Activated CD8-positive, alpha-beta memory T cell treated with anti-CD3 and anti-CD28 coated beads, Interleukin-2, amount 10 ng/mL, durations not matched to agents 7 days and 5 days (primary cell): ENCODE measurements at places on chromosomes 12 and 14.

- no peak overlapping the region for H3K4me3 ChIP-seq
- H3K4me1 ChIP-seq, result peaks cover 4% of the 10 kb centered on the region
- H3K36me3 ChIP-seq, result peaks cover 2% of the 10 kb centered on the region
- no peak overlapping the region for H3K27ac ChIP-seq
Measured at GRCh38 chr14:22977684-22978486, 4.5 kb downstream of the AJUBA start.

DNA sequence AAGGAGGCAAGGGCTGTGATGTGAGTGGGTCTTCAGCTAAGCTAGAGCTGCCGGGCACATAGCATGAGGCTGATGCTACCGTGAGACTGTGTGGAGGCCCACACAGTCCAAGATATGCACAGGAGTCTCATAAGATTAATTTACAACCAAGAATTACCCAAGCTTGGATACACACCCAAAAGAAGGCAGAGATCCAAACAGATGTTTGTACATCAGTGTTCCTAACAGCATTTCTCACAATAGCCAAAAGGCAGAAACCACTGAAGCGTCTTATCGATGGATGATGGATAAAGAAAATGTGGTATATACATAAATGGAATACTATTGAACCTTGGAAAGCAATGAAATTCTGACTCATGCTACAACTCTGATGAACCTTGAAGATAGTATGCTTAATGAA is 40.8 kb upstream of the RIC8B start:
- H3K4me1 ChIP-seq, result no peaks in the 10 kb centered on the region
- DNase-seq, result no peak
- no peak overlapping the region for H3K27ac ChIP-seq

- peak overlapping the region; percentile 88 for H3K27ac ChIP-seq
- H3K4me1 ChIP-seq, result peaks cover 51% of the 10 kb centered on the region
- H3K4me3 ChIP-seq, result peak overlapping the region; percentile 98
- no peaks in the 10 kb centered on the region for H3K27me3 ChIP-seq
- peak; percentile 91 for DNase-seq
Measured at GRCh38 chr12:6869049-6870021, 2.0 kb downstream of the TPI1 start.

- peaks cover 2% of the 10 kb centered on the region for H3K27me3 ChIP-seq
- no peak overlapping the region for H3K4me3 ChIP-seq
- H3K4me1 ChIP-seq, result peaks cover 7% of the 10 kb centered on the region
- H3K27ac ChIP-seq, result no peak overlapping the region
- no peaks in the 10 kb centered on the region for H3K36me3 ChIP-seq
- DNase-seq, result peak; percentile 26
Measured at GRCh38 chr14:98958048-98958631, 313.9 kb downstream of the BCL11B start.

DNA sequence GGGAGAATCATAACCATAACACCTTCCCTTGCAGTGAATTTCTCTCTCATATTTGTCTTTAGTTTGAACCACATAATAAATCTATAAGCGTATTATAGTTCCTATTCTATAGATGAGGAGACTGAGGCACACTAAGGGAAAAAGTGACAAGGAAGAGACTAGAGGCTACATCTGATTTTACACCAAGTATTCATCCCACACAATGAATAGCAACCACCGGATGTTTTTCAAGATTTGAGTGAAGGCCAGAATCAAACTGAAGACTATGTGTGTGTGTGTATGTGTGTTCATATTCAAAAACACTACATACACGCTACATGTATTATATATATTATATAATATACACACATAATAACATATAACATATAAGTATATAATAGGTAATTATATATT is 4.7 kb downstream of the ASB2 start:
- H3K4me1 ChIP-seq, result peaks cover 90% of the 10 kb centered on the region
- H3K27ac ChIP-seq, result peak overlapping the region; percentile 97
- H3K36me3 ChIP-seq, result peaks cover 30% of the 10 kb centered on the region
- H3K27me3 ChIP-seq, result no peaks in the 10 kb centered on the region
- H3K4me3 ChIP-seq, result peak overlapping the region; percentile 83

DNA sequence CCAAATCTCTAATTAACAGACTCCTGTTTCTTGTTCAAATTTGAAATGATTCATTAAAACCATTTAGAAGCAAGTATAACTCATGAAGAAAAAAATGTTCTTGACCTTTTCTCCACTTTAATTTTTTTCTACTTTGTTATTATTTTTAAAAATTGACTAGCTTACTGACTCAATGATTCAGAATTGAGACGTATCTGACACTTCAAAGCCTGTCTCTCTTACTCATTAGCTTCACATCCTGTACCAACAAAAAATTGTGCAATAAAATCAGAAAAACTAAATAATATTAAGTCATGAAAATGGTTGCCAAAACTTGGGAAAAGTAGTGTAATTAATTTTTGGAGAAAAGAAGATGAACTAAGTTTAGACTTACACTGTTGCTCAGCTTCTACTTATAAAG is 331.2 kb downstream of the SLC16A7 start:
- H3K4me3 ChIP-seq, result no peak overlapping the region
- H3K27me3 ChIP-seq, result no peaks in the 10 kb centered on the region

DNA sequence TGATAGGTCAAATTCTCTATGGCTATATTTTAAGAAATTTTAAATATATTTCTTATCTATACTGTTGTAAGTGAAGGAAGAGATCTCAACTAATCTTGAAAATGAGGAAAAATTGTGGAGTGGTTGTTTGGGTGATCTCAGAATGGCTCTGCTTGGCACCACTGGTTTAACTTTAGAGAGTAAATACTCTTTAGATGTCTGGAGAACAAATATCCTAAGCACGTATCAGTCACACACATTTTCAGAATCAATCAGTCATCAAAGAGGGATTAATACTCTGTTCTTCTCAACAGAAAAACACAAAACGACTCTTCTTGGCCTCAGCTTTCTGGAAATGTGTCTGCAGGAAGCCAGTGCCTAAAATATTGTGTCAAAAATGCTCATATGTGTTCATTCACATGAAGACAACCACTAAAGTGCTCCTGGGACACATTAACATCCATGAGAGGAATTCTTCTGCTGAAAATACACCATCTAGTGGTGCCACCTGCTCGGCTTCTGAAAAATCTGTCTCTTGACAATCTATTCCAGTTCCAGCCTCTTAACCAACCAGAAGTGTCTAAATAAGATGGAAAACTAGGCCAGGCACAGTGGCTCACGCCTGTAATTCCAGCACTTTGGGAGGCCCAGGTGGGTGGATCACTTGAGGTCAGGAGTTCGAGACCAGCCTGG is 81.1 kb upstream of the CCDC198 start:
- no peak overlapping the region for H3K27ac ChIP-seq
- no peak overlapping the region for H3K4me3 ChIP-seq
- no peaks in the 10 kb centered on the region for H3K27me3 ChIP-seq

DNA sequence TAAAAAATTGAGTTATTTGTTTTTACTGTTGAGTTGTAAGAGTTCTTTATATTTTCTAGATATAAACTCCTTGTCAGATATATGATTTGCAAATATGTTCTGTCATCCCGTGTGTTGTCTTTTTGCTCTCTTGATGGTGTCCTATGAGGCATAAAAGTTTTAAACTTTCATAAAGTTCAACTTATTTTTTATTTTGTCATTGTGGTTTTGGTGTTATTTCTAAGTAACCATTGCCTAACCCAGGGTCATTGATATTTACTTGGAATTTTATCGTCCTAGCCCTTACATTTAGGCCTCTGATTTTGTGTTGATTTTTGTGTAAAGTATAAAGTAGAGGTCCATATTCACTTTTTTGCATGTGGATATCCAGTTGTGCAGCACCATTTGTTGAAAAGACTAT is 63.1 kb downstream of the SRGAP1 start:
- no peak for DNase-seq
- no peaks in the 10 kb centered on the region for H3K36me3 ChIP-seq
- no peaks in the 10 kb centered on the region for H3K27me3 ChIP-seq

GRCh38 chr12:103268831-103269514 is 226.8 kb downstream of the C12orf42 start:
- peaks cover 12% of the 10 kb centered on the region for H3K4me1 ChIP-seq
- H3K27me3 ChIP-seq, result no peaks in the 10 kb centered on the region
- no peaks in the 10 kb centered on the region for H3K36me3 ChIP-seq

DNA sequence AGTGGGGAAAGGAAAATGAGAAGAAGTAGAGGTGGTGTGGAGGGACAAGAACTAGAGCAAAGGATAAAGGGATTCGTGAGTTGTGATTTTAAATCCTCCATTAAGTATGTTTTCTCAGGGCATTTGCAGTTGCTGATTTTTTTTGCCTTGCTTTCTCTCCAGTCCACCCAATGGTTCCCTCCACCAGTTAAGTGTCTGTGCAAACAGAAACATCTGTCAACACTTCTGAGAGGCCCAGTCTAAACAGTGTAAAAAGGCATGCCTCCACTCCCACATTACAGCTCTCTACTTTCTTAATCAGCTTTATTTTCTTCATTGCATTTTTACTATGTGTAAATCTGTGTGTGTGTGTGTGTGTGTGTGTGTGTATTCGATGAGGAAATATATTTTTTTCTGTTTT is 141.2 kb downstream of the PPFIA2 start:
- no peak overlapping the region for H3K4me3 ChIP-seq
- no peaks in the 10 kb centered on the region for H3K4me1 ChIP-seq
- H3K27me3 ChIP-seq, result no peaks in the 10 kb centered on the region
- H3K27ac ChIP-seq, result no peak overlapping the region

- no peak overlapping the region for H3K4me3 ChIP-seq
- no peak overlapping the region for H3K27ac ChIP-seq
- peaks cover 26% of the 10 kb centered on the region for H3K36me3 ChIP-seq
- no peak for DNase-seq
Measured at GRCh38 chr14:50320283-50320682, 8.2 kb downstream of the DMAC2L start.

- peaks cover 2% of the 10 kb centered on the region for H3K4me1 ChIP-seq
- DNase-seq, result no peak
- H3K27me3 ChIP-seq, result no peaks in the 10 kb centered on the region
- peaks cover 24% of the 10 kb centered on the region for H3K36me3 ChIP-seq
- no peak overlapping the region for H3K4me3 ChIP-seq
- no peak overlapping the region for H3K27ac ChIP-seq
Measured at GRCh38 chr14:50354527-50354926, 42.2 kb downstream of the CDKL1 start.

DNA sequence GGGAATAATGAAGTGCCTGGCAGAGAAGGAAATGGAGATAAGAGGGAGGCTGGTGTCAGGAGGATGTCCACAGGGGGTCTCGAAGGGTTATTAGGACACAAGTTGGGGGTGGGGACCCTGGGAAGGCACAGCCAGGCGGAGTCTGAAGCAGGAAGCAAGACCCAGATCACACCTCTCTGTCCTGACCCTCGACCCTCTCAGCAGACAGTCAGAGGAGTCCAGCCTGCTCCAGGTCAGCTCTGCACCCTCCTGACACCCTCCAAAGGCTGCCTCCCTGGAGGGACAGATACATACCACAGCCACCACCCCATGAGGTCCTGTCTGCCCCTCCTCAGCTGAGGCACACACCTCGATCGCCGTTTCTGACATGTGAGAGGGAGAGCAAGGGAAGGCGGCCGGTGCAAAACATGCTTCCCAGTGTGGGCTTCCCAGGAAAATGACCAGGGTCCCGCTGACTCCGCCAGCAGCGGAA is 9.0 kb downstream of the BCL11B start:
- peak; percentile 48 for DNase-seq
- H3K4me3 ChIP-seq, result peak overlapping the region; percentile 96
- H3K4me1 ChIP-seq, result peaks cover 82% of the 10 kb centered on the region
- no peaks in the 10 kb centered on the region for H3K27me3 ChIP-seq

GRCh38 chr12:19991146-19991545 is 377.2 kb upstream of the PDE3A start:
- H3K4me3 ChIP-seq, result no peak overlapping the region
- no peak overlapping the region for H3K27ac ChIP-seq
- DNase-seq, result no peak
- no peaks in the 10 kb centered on the region for H3K27me3 ChIP-seq

- H3K27ac ChIP-seq, result no peak overlapping the region
- H3K4me1 ChIP-seq, result no peaks in the 10 kb centered on the region
- H3K27me3 ChIP-seq, result peaks cover 13% of the 10 kb centered on the region
- no peak overlapping the region for H3K4me3 ChIP-seq
Measured at GRCh38 chr14:51109651-51110050, 14.7 kb upstream of the TRIM9 start.

GRCh38 chr12:2722806-2723205 is 72.0 kb upstream of the FKBP4 start:
- peaks cover 9% of the 10 kb centered on the region for H3K27me3 ChIP-seq
- no peaks in the 10 kb centered on the region for H3K4me1 ChIP-seq
- H3K4me3 ChIP-seq, result no peak overlapping the region
- no peak for DNase-seq
- H3K27ac ChIP-seq, result no peak overlapping the region
- no peaks in the 10 kb centered on the region for H3K36me3 ChIP-seq

DNA sequence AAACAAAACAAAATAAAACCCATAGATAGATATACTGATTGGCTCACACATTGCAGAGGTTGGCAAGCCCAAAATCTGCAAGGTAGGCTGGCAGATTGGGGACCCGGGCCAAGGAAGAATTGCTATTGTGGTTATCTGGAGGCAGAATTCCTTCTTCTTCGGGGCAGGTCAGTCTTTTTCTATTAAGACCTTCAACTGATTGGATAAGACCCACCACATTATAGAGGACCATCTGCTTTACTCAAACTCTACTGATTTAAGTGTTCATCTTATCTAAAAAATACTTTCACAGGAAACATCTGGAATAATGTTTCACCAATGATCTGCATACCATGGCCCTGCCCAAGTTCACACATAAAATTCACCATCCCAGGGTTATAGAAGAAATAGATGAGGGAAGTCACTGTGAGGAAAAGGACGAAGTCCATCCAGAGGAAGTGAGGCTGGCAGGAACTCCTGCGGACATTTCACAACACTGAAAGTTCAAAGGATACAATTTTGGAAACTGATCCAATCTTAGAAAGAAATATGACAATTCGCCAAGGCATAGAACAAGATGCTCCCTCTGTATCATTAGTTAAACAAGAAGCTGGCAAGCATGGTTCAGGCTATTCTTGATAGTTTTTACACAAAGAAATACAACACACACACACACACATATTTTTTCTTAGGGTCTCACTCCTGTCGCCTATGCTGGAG is 127.6 kb upstream of the MED13L start:
- peaks cover 2% of the 10 kb centered on the region for H3K4me1 ChIP-seq
- H3K27ac ChIP-seq, result no peak overlapping the region

GRCh38 chr12:52658196-52658595 is 6.2 kb upstream of the KRT2 start:
- H3K27ac ChIP-seq, result no peak overlapping the region
- peaks cover 4% of the 10 kb centered on the region for H3K4me1 ChIP-seq
- H3K36me3 ChIP-seq, result no peaks in the 10 kb centered on the region
- peaks cover 41% of the 10 kb centered on the region for H3K27me3 ChIP-seq
